ENCODE measurements at places on chromosomes 1 and 21. TPM values are rescaled to one million over a fixed set of nuclear protein-coding genes. Genes with fewer than 3 reads are reported as not detected.

- no peaks in the 10 kb centered on the region for H3K4me1 ChIP-seq
- H3K4me3 ChIP-seq: no peak overlapping the region
- DNase-seq: no peak
Observed at GRCh38 chr21:16215663-16216183, 485.9 kb downstream of the USP25 start.

DNA sequence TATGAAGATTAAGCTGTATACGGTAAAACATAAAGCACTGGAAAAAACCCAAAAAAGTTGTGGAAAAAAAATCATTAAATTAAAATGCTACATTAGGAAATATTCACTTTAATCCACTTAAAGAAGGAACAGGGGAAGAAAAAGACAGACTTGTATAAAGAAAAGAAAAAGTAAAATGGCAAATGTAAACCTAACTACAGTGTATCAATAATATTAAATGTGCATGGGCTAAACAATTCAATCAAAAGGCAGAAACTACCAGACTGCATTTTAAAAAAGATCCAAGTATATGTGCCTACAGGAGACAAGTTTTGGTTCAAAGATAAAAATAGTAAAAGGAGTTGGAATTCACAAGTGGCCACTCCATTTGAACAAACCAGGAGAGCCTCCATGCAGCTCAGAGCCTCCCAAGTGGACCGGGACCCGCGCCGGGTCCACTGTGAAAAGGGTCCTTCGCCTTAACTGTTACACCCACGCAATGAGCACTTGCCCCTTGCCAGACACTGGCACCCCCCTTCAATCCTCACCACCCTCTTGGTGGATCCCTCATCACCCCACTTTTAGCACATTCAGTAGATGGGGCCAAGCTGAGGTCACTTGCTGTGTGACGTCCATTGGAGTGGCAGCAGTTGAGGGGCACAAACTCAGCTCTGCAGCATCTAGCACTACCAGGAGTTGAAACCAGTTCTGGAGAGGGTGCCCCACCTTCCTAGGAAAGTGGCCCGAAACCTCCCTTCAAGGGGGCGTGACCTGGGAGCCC is 898 bp downstream of the C1orf174 start:
- no peak for DNase-seq
- no peaks in the 10 kb centered on the region for H3K27me3 ChIP-seq
- H3K27ac ChIP-seq: peak overlapping the region; percentile 92

DNA sequence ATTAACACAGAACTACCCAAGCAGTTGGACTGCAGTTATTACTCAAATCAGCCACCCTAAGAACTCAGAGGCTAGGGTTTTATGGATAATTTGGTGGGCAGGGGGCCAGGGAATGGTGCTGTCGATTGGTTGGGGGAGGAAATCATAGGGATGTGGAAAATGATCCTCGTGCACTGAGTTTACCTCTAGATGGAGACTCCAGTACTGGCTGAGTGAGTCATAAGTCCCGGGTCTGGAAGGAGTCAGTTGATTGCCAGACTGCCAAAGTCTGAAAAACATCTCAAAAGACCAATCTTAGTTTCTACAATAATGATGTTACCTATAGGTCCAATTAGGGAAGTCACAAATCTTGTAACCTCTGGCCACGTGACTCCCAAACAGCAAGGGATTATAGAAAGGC is 257.5 kb upstream of the PRMT6 start:
- H3K4me1 ChIP-seq: no peaks in the 10 kb centered on the region
- no peaks in the 10 kb centered on the region for H3K27me3 ChIP-seq
- H3K4me3 ChIP-seq: no peak overlapping the region
- no peak for DNase-seq
- H3K27ac ChIP-seq: no peak overlapping the region
- no peaks in the 10 kb centered on the region for H3K36me3 ChIP-seq

- no peaks in the 10 kb centered on the region for H3K27me3 ChIP-seq
- no peaks in the 10 kb centered on the region for H3K4me1 ChIP-seq
- H3K4me3 ChIP-seq: no peak overlapping the region
- no peak overlapping the region for H3K27ac ChIP-seq
- DNase-seq: peak; percentile 65
Observed at GRCh38 chr1:186722711-186723309, 42.6 kb upstream of the PTGS2 start.

DNA sequence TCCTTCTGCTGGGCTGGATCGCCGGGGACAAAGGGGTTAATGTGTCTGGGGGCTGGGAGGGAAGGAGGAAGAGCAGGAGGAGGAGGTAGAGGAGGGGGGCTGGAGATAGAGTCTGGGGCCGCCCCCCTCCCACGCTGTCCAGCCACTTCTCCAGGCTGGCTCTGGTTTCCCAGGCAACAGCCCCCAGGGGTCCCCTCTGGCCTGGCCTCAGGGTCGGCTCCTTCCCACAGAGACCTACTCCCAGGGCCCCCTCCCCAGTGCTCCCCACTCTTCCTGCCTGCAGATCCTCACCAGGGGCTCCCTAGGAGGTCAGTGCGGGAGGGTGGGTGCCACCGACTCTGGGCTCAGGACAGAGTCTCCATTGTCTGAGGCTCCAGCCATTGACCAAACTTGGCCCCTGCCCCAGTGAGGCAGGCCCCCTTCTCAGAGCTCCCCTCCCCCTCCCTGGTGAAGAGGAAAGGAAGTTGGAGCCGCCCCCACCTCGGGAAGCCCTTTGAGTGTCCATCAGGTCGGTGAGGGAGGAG is 34.1 kb downstream of the ARHGEF10L start:
- peak overlapping the region; percentile 14 for H3K27ac ChIP-seq
- H3K27me3 ChIP-seq: no peaks in the 10 kb centered on the region
- peak overlapping the region; percentile 34 for H3K4me3 ChIP-seq

GRCh38 chr21:15001857-15002606 is 62.8 kb downstream of the NRIP1 start:
- no peaks in the 10 kb centered on the region for H3K36me3 ChIP-seq
- peaks cover 15% of the 10 kb centered on the region for H3K4me1 ChIP-seq
- H3K4me3 ChIP-seq: no peak overlapping the region
- no peak overlapping the region for H3K27ac ChIP-seq

- no peaks in the 10 kb centered on the region for H3K36me3 ChIP-seq
- H3K27me3 ChIP-seq: peaks cover 13% of the 10 kb centered on the region
- DNase-seq: no peak
- H3K4me3 ChIP-seq: no peak overlapping the region
- H3K27ac ChIP-seq: no peak overlapping the region
Observed at GRCh38 chr1:212690816-212691403, 8.7 kb downstream of the BATF3 start.

DNA sequence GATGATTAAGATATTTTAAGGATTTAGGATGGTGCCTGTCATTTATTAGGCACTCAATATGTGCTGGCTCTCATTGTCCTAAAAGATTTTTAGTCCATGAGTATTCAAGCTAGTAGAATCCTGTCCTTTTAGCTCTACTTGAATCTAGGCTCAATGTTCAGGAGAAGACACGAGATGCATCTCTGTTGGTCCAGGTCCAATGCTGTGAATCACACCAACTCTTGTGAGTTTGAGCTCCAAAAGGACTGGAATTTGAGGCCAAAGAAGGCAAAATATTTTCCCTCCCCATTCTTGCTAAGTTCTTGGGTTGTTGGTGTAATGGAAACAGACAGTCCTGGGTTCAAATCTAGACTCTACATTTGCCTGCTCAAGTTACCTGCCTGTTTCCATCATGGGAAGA is 1.4 kb upstream of the PODN start:
- peaks cover 10% of the 10 kb centered on the region for H3K4me1 ChIP-seq
- peaks cover 85% of the 10 kb centered on the region for H3K27me3 ChIP-seq
- no peaks in the 10 kb centered on the region for H3K36me3 ChIP-seq
- no peak overlapping the region for H3K4me3 ChIP-seq
- H3K27ac ChIP-seq: no peak overlapping the region

DNA sequence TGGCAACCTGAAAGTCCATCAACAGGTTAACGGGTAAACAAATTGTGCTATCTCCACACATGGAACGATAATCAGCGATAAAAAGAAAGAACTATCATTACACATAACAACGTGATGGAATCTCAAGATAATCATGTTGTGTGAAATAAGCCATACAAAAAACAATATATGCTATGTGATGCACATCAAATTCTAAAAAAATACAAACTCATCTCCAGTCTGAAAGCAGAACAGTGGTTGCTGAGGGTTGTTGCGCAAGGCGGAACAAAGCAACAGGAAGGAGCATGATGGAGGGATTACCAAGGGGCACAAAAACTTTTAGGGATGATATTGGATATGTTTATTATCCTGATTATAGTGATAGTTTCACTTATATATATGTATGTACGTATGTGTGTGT is 324.8 kb downstream of the VAV3 start:
- no peak overlapping the region for H3K4me3 ChIP-seq
- no peaks in the 10 kb centered on the region for H3K4me1 ChIP-seq
- no peaks in the 10 kb centered on the region for H3K36me3 ChIP-seq
- no peak for DNase-seq
- H3K27ac ChIP-seq: no peak overlapping the region
- H3K27me3 ChIP-seq: no peaks in the 10 kb centered on the region

DNA sequence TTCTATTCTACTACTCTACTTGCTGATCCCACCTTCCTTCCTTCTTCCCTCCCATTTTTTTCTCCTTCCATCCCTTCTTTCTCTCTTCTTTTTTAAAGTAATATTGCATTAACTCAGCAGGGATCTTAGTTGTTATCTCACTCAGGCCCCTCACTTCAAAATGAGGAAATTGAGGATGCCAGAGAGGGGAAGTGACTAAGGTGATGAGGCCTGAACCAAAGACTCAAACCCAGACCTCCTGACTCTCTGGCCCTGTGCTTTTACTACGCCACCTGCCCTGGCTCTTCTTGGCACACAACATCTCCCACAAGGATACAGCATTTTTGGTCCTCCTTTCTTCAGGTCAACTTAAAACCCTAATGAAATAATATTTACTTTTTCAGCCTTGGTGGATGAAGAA is 151.7 kb upstream of the ZNF648 start:
- H3K36me3 ChIP-seq: no peaks in the 10 kb centered on the region
- H3K4me1 ChIP-seq: peaks cover 3% of the 10 kb centered on the region
- H3K4me3 ChIP-seq: no peak overlapping the region
- DNase-seq: no peak

DNA sequence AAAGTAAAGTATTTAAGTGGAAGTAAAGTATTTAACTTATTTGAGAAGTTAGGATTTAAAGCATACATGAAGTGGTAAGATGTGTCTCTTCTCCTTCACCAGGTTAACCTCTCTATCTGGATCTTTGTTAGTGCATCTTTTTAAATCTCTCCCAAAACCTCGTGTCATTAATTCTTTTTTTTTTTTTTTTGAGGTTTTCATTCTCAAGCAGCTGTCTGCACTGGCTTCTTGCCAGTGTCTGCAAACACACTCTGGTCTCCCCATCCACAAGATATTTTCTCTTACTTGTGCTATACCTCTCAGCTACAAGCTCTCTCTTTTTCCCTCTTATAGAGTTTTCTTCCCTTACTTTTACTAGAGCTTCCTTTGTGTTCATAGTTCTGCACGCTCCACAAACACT is 49.0 kb downstream of the CLDN17 start:
- H3K27me3 ChIP-seq: no peaks in the 10 kb centered on the region
- no peaks in the 10 kb centered on the region for H3K4me1 ChIP-seq
- H3K4me3 ChIP-seq: no peak overlapping the region
- no peaks in the 10 kb centered on the region for H3K36me3 ChIP-seq
- H3K27ac ChIP-seq: no peak overlapping the region

GRCh38 chr1:228275430-228276173 is 67.8 kb downstream of the OBSCN start:
- DNase-seq: peak; percentile 96
- no peaks in the 10 kb centered on the region for H3K36me3 ChIP-seq
- peaks cover 6% of the 10 kb centered on the region for H3K4me1 ChIP-seq
- H3K27me3 ChIP-seq: peaks cover 11% of the 10 kb centered on the region

DNA sequence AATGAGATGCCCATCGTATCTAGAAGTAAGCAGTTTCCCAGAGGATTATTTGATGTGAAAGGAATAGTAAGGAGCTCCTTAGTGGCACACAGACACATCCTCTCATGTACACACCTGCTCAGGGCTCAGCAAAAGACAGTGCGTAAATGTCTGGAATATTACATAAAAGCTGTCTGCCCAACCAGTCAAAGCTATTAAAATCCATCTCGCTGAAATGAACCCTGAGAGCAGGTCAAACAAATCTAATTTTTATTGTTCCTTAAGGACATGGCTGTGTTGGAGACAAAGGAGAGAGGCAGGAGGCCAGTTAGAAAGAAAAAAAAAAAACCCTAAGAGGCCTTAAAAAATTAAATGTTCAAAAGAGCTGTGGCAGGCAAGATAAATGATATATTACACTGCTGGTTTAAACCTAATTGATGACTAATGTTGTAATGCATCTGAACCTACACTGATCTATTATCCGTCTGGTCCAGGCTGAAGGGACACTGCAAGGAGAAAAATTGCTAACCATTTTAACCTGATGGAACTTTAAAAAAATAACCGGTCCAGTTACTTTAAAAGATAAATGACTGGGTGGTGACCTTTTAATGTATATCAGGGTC is 58.5 kb upstream of the FGGY start:
- H3K36me3 ChIP-seq: no peaks in the 10 kb centered on the region
- no peak overlapping the region for H3K27ac ChIP-seq
- no peaks in the 10 kb centered on the region for H3K27me3 ChIP-seq
- DNase-seq: no peak
- H3K4me1 ChIP-seq: no peaks in the 10 kb centered on the region
- no peak overlapping the region for H3K4me3 ChIP-seq

DNA sequence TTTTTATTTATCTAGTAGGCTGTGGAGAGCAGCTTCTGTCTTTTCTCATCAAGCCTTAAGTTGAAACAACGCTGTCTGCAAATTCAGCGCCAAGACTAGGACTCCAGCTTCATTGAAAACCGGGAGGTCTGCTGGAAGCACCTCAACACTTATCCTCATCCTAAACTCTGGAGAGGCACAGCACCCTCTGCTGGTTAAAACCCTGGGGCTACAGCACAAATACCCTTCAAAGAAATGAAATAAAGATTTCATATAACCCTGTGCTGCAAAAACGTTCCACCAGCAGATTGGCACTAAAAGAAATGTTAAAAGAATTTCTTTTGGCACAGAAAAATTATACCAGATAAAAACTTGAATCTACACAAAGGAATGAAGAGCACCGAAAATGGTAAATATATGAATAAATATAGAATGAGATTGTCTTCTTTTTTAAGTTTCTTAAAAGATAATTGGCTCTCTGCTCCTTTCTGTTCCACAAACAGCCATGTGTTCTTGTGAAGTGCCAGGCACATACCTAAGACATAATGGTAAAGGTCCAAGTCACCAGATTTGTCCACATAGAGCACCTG is 227.7 kb upstream of the SAMSN1 start:
- no peak overlapping the region for H3K4me3 ChIP-seq
- H3K4me1 ChIP-seq: no peaks in the 10 kb centered on the region
- H3K36me3 ChIP-seq: no peaks in the 10 kb centered on the region

LCE3B gene
- not detected for total RNA-seq

LRRC53 gene
- not detected for total RNA-seq

KCNJ9 gene
- total RNA-seq: 0.09 TPM

WNT4 gene
- total RNA-seq: not detected

LTN1 gene
- 37.3 TPM for total RNA-seq

KRTAP21-2 gene
- not detected for total RNA-seq

CD164L2 gene
- total RNA-seq: 1.6 TPM

TGFB2 gene
- total RNA-seq: 0.37 TPM

S100A9 gene
- not detected for total RNA-seq

All from neural progenitor cell (in vitro differentiated cells).